8988T (cell line): ENCODE measurements at places on chromosomes 13 and 19.
A peak's percentile ranks its signal among the peaks of the same experiment; 100 is the strongest.

DNA sequence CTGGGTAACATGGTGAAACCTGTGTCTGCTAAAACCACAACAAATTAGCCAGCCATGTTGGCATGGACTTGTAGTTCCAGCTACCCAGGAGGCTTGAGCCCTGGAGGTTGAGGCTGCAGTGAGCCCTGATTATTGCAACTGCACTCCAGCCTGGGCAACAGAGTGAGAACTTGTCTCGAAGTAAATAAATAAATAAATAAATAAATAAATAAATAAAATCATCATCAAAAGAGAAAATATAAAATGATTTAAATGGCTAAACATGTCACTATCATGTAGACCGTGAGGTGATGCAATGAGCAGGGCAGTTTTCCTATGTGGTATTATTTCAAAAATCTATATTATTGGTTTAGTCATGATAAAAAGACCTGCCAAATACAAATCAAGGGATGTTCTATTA, 2074.3 kb downstream of the PCDH9 start:
- DNase-seq = no peak

GRCh38 chr19:43407416-43408005, 7.2 kb upstream of the TEX101 start:
- no peak for DNase-seq

GRCh38 chr13:47503475-47503874, 497.6 kb downstream of the SUCLA2 start:
- DNase-seq = no peak

- DNase-seq = no peak
Observed at GRCh38 chr13:32581177-32581786, 5.0 kb upstream of the PDS5B start.

- DNase-seq = peak; percentile 49
Observed at GRCh38 chr13:75482070-75482819, at the start of gene TBC1D4. Gene TBC1D4, minus strand, starts transcription at chr13:75482169. Its CDS starts 402 bp downstream, at chr13:75481767.
